ENCODE measurements at places on chromosomes 5 and 9. TPM values are rescaled to one million over a fixed set of nuclear protein-coding genes. Genes with fewer than 3 reads are reported as not detected.

GRCh38 chr5:176748967-176749935 lies 61.1 kb upstream of the UNC5A start:
- no peak for DNase-seq

DNA sequence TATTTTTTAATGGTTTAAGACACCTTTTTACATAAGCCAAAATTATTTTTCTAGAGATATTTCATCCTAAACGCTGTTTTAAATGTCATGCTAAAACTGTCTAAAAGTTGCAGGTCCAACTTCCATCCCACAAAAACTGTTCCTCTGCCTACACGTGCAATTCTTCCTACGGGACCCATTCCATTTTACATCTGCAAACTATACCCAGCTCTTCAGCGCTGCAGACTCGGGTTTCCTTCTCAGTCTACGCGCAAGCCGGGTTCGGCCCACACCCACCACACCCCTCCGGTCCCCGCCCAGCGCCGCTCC lies 8.7 kb downstream of the RANBP6 start:
- no peak for DNase-seq

DNA sequence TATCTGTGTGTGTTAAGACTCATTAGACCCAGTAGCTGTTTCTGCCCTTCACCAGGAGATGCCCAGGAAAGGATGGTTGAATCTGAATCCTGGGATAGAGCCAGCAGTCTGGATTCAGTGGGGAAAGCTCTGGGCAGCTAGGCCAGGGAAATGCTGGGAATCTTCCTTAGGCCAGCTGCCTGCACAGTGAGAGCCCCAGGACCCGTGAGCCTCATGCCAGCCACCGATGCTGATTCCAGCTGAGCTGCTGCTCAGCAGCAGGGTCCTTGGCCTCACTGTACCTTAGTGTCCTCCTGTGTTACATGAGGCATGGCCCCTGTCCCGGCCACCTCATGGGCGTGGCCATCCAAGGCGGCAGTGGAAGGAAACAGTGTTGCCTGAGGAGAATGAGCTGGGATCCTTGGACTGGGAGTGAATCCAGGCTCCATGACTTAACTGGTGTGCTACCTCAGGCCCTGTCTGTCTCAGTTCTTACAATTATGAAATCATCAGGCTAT lies 87.1 kb downstream of the AMBP start:
- no peak for DNase-seq

- DNase-seq: no peak
Measured at GRCh38 chr5:902129-902916, 9.6 kb downstream of the TRIP13 start.

DNA sequence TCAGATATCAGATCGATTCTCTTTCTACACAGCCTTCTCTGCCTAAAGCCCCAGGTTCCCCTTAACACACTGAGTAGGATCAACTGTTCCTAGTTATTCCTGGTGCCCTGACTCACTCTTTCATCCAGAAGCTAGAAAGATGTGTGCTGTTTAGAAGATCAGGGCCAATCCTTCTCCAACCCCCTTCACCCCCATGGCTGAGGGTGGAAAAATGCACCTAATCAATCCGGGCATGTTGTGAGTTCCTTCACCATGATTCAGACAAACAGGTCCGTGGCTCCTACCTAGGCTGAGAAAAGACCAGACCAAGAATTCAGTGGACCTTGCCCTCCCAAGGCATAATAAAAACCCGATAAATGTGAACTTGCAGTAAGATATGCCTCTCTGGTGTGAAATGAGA lies 85.4 kb upstream of the EQTN start:
- DNase-seq: no peak

- no peak for DNase-seq
Measured at GRCh38 chr9:36609306-36609705, 36.6 kb downstream of the MELK start.

DNA sequence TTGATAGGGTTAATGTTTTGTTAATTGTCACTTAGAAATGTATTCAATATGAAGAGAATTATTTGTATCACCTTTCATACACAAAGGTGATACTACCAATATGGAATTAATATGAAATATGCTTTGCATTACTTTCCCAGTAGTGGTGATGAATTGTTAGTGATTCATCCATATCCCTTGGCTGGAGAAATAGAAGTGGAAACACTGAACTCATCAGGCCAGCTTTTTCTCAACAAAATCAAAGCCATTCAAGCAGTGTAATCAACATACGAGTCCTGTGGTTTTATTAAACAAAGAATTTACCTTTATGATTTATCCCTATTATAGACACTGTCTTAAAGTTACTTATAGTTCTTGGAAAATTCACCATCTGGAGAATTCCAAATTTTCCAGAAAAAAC lies 264.0 kb upstream of the MEF2C start:
- no peak for DNase-seq

DNA sequence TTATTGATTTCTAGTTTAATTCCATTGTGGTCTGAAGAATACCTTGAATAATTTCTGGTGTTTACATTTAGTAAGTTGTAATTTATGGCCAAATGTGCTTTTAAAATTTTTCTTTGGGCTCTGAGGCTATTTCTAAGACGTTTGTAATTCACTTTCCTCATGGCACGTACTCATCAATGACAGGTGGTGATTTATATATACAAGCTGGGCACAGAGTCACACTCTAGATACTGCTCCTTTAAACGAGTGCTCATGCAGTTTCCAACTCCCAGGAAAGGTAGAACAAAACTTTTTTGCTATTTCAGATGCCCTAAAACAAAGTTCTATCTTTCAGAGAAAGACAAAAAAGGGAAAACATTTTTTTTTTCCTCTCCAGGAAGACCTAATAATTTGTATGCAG lies 146.9 kb downstream of the AUH start:
- no peak for DNase-seq

GRCh38 chr9:38092200-38092524 lies 23.1 kb upstream of the SHB start:
- DNase-seq: no peak

GRCh38 chr9:12722131-12722530 lies 28.9 kb downstream of the TYRP1 start:
- DNase-seq: no peak

DNA sequence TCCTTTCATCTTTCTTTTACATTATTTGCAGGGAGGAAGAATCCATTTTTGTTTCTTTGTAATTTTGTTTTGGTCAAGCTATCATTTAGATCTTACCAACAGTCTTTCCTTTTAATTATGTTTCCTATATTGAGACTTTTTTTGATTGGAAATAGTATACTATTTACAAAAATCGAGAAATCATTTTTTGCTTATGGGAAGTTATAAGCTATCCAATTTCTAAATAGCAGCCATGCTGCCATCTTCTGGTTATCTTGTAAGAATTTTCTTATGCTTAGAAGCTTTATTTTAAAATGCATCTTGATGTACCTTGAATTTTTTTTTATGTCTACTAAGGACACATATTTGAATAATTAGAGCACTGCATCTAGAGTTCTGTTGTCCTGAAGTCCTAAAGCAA lies 821.2 kb downstream of the PTPRD start:
- no peak for DNase-seq

DNA sequence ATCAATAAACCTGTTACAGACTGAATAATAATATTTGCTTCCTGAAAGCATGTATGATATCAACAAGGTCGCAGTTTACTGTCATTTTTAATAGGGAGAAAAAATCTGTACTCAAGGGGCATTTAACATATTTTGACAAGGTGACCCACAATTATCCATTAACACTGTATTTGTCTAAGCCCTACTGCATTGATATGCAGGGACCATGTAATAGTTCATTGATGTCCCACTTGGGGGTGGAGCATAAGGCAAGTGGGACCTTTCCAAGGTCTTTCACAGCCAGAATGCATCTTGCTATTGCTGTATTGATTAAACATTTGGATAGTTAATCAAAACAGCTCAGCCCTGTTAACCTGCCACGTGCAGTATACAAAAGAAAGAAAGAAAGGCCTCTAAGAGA lies 502.0 kb downstream of the NR2F1-AS1 start:
- no peak for DNase-seq

GRCh38 chr5:151181818-151182523 lies 24.4 kb upstream of the ANXA6 start:
- DNase-seq: no peak

- no peak for DNase-seq
Measured at GRCh38 chr5:124372457-124372856, 374.0 kb downstream of the ZNF608 start.

- no peak for DNase-seq
Measured at GRCh38 chr5:16809395-16810207, 126.5 kb downstream of the MYO10 start.

DNA sequence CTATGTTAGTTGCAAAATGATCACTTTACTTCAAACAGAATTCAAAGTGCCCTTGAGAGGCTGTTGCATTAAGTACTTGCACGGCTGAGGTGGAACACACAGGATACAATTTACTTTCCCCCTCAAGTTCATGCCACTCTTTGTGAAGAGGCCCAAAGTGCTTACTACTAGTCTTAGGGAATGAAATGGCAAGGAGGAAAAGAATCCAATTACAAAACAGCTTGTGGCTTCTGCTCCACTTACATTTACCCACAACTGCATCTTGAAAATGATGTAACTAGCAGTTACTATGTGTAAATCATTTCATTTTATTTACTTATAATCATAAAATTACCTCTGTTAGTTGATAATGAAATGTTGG lies 14.6 kb downstream of the FOXD1 start:
- DNase-seq: no peak

DNA sequence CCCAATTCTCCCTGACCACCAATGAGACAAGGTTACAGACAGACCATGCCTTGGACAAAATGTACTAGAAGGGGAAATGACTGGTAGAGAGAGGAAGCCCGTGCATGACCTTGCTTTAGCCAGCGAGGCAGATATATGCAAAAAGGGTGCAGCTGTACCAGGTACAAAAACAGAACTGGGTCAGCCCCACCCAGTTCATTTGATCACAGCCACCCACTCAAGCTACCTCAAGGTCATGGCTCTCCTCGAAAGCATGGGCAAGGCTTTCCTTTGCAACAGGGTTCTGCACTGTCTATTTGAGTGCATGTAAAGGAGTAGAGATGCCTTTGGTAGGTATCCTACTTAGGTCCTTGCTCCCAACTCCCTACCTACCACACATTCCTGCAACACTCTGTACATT lies 33.3 kb downstream of the TLE1 start:
- DNase-seq: no peak

FAM78A gene
- total RNA-seq: 99.2 TPM

SPATA31E1 gene
- not detected for total RNA-seq

PTGES gene
- not detected for total RNA-seq

CDH6 gene
- not detected for total RNA-seq

NKD2 gene
- total RNA-seq: 1.3 TPM

MOB3B gene
- total RNA-seq: 2.5 TPM
